ENCODE measurements at places on chromosomes 6 and 20.

DNA sequence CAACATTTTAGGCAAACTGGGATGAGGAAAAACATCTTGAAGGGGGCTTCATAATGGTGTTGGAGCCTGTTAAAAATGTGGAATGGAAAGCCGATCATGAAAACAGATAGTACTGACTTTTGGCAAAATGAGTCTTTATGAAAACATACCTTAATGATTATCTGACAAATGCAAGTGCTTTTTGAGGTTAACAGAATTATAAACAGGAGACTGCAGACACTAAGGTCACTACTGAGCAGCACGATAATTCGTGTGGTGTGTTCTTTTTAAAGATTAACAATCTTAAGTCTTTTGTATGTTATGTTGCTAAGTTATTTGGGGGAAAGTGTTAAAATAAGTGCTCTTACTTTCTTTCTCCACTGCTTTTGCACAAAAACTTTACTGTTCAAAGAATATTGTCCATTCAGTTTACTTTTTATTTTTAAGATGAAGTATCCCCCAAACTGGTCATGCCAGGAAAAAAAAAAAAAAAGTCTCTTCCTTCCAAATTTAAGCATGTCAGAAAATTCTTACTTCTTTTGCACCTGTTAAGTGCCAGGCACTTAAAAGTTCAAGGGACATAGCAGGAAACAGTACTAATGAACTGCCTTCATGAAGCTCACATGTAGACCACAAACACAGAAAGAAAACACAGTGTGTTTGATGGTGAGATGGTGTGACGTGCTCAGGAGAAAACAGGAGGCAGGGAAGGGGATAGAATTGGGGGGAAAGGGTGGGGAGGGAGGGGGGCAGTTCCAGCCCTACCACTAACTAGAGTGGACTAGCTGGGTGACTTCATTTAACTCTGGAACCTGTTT, 73.2 kb downstream of the CDYL start:
- no peak for DNase-seq

GRCh38 chr20:43711098-43711654, 15.6 kb downstream of the GTSF1L start:
- no peak for DNase-seq

DNA sequence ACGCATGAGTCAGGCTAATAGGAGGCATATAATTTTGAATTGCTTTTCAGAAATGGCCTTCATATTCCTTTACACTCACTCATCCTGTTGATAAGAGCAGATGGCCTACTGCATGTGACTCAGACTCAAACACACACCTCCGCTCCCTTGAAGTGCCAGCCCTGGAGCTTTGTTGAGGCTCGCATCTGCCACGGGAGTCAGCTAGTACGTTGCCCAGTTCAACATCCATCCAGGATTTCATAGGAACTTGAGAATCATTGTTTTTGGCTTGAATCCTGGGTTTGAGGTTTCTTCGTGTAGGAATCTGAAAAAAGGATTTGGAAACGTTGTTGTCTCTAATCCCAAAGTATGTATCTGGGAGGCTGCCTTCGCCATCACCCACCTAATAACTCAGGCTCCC, 87.4 kb upstream of the JAG1 start:
- DNase-seq: no peak

GRCh38 chr6:2940851-2941250, 30.5 kb downstream of the SERPINB6 start:
- DNase-seq: no peak

DNA sequence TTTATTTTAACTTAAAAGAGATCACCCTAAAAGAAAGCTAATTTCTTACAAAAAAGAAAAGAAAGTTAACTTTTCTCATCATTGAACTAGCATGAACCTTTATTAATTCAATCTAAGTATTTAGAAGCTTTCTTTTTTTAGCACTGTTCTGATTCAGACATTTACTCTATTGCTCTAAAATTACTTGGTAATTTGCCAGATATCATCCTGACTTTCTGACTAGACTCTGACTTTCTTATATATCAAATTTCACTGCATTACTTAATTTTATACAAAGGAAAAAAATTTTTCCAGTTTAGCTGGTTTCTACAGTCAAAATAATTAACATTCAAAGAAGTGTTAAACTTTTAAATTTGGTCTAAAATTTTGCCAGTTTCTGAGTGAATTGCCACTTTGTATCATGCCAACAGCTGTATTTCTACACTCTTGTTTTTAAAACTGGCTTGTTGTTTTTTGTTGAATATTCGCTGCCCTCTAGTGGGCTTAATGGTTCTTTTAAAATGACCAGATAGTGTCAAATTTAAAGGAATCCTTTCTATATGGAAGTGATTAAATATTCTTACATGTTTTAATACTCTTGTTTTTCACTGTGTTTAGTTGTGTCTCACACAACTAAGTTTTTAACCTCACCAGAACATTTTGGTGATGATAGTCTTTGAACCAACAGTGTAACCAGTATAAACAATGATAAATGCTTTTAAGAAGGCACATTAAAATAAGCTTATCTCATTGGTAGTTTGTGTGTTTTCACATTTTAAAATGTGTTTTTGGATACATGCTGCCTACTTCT, 102.0 kb downstream of the POPDC3 start:
- DNase-seq: peak; percentile 71

DNA sequence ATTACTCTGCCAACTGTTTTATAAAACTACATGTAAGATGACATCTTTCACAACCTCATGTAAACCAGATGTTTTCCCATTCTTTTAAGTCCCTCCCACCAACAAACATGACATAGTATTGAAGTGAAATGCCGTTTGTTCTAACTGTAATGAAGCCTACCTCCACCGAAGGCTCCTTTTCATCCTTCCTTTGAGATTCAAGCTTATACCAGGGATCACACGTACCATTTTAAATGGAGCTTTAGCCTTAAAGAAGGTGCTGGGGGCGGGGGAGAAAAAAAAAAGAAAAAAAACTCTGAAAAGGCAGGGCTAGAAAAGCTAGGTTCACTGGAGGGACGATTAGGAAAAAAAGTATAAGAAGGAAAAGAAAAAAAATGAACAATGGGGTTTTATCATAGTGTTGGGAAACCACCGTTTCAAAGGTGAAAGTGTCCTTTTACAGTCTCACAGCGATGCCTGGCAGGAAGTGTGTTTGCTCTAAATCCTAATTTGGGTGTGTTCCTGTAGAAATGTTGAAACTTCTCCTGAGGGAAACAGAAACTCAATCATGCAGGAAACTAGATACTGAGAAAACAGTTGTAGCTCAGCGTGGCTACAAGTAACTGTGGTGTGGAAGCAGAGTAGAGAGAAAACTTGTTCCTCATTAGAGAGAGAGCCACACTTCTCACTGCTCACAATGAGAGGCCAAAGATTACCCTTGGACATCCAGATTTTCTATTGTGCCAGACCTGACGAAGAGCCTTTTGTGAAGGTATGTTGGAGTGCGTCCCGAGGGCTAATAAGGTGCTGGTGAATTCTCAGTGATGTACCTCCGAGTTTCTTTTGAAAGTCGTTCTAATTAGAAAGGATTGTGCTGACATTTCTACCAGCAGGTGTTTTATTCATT, 37.6 kb upstream of the HINT3 start:
- peak; percentile 52 for DNase-seq

DNA sequence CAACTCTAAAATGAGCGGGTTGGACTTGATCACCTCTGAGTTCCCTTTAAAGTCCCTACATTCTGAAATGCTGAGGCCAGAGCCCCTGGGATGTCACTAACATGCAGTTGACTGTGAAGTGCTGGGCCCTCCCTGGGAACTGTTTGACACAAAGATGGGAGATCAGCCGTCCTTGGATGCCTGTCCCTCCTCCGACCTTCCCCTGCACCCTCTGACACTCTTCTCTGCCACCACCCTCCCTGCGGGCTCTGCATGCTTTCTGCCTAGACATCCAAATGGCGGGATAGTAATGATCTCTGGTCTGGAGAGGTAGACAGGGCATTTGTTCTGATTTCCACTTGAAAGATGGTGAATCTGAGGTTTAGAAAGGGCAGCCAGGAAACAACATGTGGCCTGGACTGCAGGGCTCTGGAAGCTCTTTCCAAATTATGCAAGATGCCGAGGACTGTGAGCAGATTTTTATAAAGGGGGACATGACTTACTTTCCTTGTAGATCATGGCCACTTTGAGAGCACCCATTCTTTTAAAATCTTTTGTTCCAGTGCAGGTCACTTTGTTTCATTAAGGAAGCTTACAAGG, 113.2 kb downstream of the ZDHHC14 start:
- no peak for DNase-seq

GRCh38 chr6:155402656-155403304, 52.9 kb downstream of the NOX3 start:
- DNase-seq: no peak

- DNase-seq: peak; percentile 75
Measured at GRCh38 chr6:134477991-134478635, 160.2 kb upstream of the SGK1 start.

- DNase-seq: peak; percentile 26
Measured at GRCh38 chr6:136244061-136244616, 6.0 kb downstream of the MTFR2 start.

DNA sequence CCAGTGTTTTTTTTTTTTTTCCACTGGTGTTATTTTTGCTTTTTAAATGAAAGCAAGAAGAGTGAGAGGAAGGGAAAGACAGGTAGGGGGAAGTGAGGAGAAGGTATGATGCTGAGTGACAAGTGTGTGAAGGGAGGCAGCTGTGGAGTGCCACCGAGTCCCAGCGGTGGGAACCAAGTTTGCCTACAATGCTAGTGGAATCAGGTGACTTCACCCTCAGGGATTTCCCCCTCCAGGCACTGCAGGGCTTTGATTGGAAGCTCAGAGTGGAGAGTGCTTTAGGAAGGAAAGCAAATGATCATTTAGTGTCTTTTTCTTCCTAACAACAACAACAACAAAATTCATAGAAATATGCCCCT, 120.5 kb upstream of the ENPP5 start:
- no peak for DNase-seq

GRCh38 chr6:112038268-112038667, 15.6 kb upstream of the CCN6 start:
- no peak for DNase-seq

- DNase-seq: no peak
Measured at GRCh38 chr6:156976216-156977127, 199.3 kb downstream of the ARID1B start.

Measured in foreskin fibroblast (primary cell).